ENCODE measurements at places on chromosomes 12 and 14. TPM values are rescaled to one million over a fixed set of nuclear protein-coding genes. Genes with fewer than 3 reads are reported as not detected.

The SERPINA3 gene
- not detected for polyA plus RNA-seq

The TRPV4 gene
- polyA plus RNA-seq, result 0.75 TPM

The CLEC2B gene
- polyA plus RNA-seq, result 1.9 TPM

The FOXA1 gene
- polyA plus RNA-seq, result not detected

- no peak for DNase-seq
Measured at GRCh38 chr14:64736271-64737169, 32.3 kb downstream of the PLEKHG3 start.

GRCh38 chr14:63701606-63702299 lies 26.1 kb downstream of the SGPP1 start:
- DNase-seq, result no peak

DNA sequence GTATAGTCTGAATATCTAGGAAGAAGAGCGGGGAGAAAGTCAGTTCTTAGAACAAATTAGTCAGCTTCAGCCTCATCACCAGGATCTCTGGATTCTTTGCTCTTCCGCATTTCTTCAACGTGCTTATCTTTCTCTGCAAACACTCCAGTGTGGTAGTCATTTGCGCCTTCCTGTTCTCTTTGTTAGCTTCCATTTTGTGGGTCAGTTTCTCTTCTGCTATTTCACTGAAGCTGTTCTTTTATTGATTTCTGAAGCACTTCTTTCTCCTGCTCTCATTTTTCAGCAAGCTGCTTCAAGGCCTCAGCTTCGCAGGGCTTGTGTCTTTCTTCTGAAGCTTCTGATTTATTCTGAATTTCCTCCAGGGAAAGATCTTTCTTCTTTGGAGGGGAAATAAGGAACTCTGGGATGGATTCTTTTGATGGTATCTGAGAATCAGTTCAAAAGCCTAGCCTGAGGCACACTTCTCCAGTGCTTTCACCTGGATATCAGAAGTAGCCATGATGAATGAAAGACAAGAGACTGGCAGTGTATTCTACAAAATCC lies 13.5 kb downstream of the AMN1 start:
- no peak for DNase-seq

GRCh38 chr12:110689281-110690126 lies 589 bp upstream of the HVCN1 start:
- no peak for DNase-seq

GRCh38 chr12:96570579-96570978 lies 81.2 kb downstream of the CFAP54 start:
- no peak for DNase-seq

GRCh38 chr12:5481645-5482044 lies 49.7 kb downstream of the NTF3 start:
- no peak for DNase-seq

DNA sequence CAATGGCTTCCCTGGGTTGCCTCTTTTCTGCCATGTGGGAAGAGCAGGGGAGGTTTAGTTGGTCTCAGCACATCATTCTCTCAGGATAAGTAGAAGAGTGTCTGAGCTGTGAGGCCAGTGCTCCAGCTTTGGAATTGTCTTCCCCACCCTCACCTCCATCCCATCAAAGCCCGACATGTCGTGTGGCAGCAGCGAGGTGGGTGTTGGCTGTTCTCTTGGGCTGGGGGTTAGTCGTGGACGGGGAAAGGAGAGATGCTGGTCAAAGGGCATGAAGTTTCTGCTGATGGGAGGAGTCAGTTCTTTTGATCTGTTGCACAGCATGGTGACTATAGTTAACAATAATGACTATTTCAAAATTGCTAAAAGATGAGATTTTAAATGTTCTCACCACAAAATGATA lies 404.2 kb downstream of the TMEM121 start:
- no peak for DNase-seq

DNA sequence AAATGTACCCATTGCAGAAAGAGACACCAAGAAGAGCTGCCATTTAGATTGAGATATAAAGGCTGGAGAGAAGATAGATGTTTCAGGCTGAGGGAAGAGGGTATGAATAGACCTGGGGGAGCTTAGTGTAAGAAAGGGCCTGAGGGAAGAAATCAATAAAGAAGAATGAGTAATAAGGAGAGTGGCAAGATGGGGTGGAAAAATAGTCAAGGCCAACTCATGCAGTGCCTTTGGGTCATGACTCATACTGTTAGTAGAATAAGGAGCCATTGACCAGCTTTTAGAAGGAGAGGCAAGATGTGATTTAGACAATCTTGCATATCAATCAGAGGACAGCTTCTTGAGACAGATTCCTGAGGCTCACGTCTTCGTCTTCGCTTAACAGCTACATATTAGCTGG lies 287.5 kb downstream of the DUSP6 start:
- DNase-seq, result no peak
